ENCODE measurements at places on chromosomes 4 and X.

- DNase-seq: no peak
These were observed 56.9 kb upstream of the SPIN4 start for GRCh38 chrX:63408050-63408449.

DNA sequence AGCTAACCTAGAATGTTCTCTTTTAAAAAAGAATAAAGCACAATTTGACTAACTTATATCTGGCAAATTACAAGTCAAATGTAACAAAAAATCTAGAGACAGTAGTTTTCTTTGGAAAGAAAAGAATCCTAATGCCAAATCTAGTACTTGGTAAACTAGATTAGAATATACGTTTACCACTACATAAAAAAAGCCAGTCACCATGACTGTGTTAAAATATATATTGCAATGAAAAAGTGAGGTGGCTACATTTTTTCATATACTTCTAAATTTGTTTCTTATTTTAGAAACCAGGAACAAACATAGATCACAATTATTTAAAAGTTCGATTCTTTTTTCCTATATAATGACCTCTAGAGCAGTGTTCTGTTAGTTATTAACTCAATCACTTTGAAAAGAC lies 29.6 kb upstream of the PPA2 start:
- no peak for DNase-seq

GRCh38 chr4:158769175-158769921 lies 522 bp downstream of the FNIP2 start:
- peak; percentile 13 for DNase-seq

DNA sequence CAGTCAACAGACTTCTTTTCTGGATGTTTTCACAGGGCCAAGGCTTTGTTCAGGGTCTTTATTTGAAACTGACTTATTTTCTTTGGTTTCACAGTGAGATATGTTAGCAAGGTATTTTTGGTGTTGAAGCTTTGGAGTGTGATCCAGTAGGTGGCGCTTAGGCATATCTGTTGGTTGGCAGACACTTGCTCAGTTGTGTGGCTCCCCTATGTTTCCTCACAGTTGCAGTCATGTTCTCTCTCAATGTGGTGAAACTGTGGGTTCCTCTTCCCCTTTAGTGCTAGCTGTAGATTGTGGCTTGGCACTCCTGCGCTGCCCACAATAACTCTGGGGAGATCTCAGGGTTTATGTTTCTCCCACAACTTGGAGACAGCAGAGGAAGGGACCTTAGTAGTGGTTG lies 460.8 kb downstream of the SLITRK2 start:
- DNase-seq: no peak

GRCh38 chr4:85557016-85557901 lies 82.3 kb downstream of the ARHGAP24 start:
- DNase-seq: no peak

DNA sequence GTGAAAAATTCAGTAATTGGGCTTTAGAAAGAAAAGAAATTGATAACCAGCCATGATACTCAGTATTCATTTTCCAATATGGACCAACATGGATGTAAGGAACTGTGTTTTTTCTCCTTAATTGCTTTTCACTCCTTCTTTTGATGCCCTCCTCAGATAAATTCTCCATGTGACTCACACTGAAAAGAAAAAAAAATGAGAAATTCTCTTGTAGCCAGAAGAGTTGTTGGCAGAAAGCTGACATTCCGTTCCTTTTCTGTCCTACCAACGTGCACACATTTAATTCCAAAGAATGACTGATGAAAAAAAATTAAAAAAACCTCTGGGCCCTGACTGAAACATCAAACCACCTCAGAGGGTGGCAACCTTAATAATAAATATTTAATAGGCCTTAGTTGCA lies 153.1 kb downstream of the AMELX start:
- no peak for DNase-seq

GRCh38 chr4:183304067-183304466 lies 16.0 kb downstream of the CLDN22 start:
- DNase-seq: no peak

GRCh38 chr4:82017680-82018079 lies 356.1 kb downstream of the HNRNPD start:
- no peak for DNase-seq

DNA sequence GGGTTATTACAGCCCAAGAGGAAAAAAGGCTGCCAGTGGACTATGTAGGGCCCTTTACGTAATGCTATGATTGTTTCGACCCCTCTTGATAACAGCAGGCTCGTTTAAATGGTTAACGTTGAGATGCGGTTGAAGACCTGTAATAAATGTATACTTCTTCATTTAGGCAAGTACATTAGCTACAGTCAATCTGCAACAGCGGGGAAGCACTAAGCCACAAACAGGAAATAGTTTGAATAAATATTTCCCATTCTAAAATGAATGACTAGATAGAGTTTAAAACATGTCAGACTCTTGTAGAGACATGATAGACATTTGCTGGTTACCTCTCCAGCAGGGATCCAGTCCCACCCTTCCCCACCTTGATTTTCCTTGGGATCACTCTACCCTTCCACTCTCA lies 38.1 kb upstream of the STIM2 start:
- DNase-seq: no peak

DNA sequence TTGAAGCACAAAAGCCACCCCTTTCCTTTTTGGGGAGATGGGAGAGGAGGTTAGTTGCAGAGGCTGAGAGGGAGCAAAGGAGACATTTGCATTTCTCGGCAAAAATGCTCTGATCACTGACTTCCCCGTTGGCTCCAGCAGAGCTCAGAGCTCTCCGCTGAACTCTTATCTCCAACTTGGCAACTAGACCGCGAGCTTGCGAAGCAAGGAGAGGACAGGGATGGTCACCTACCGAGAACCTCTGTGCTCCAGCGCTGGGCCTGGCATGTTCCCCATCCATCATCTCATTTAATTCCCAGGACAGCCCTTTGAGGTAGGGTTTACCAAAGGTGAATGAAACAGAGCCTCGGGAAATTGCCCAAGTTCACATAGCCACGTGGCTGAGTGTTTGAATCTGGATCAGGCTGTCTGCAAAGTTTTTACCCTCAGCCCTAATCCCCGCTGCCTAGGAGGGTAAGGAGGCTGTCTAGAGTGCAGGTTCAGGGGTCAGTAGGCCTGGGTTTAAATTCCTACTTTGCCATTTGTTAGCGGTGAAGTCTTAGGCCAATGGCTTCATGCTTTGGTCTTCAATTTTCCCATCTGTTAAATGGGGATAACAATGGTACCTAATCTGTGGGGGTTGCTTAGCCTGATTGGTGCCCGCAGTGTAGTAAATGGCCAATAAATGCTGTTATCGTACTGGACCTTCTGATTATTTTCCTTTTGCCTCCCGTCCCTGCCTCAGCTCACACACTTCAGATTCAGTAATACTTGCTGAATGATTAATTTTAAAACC lies 3.8 kb upstream of the CITED1 start:
- no peak for DNase-seq

DNA sequence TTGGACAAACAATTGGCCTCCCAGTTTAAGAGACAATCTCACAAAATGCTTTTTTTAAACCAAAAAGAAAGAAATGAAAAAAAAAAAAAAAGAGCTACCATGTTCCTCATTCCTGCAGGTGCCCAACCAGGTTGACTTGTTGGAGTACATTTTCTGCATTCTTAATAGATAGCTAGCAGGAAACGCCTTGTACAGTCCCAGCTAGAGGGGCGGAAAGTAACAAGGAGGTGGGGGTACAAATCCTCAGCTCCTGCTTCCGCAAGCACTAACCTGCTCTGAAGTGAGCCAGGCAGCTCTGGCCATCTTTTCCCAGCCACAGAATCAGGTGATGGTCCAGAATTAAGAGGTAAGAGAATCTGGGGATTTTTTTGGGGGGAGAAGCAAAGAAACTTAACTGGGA lies at the start of gene VGLL1:
VGLL1 (plus strand) TSS at position 265 of the 400 bp plus-strand sequence. CDS start 3,806 bp downstream, outside the sequence.
- DNase-seq: no peak

GRCh38 chr4:23782778-23783437 lies 106.9 kb downstream of the PPARGC1A start:
- no peak for DNase-seq

DNA sequence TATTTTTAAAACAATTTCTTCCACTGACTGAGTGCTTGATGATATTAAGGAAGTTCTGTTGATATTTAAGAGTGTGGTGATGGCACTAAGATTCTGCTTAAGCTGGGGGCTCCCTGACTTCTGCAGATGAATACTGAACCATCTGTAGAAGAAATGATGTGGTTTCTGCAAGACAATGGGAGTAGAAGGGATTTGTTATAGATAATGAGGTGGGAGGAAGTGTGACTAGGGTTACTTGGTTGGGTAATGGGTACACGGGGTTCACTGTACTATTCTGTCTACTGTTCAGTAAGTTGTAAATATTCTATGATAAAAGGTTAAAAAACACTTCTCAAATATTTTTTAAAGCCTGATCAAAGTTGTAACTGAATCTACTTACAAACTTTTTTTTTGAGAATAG lies 60.9 kb upstream of the TXK start:
- DNase-seq: no peak

- no peak for DNase-seq
These were observed 62.4 kb downstream of the RPS6KA3 start for GRCh38 chrX:20204351-20204750.

DNA sequence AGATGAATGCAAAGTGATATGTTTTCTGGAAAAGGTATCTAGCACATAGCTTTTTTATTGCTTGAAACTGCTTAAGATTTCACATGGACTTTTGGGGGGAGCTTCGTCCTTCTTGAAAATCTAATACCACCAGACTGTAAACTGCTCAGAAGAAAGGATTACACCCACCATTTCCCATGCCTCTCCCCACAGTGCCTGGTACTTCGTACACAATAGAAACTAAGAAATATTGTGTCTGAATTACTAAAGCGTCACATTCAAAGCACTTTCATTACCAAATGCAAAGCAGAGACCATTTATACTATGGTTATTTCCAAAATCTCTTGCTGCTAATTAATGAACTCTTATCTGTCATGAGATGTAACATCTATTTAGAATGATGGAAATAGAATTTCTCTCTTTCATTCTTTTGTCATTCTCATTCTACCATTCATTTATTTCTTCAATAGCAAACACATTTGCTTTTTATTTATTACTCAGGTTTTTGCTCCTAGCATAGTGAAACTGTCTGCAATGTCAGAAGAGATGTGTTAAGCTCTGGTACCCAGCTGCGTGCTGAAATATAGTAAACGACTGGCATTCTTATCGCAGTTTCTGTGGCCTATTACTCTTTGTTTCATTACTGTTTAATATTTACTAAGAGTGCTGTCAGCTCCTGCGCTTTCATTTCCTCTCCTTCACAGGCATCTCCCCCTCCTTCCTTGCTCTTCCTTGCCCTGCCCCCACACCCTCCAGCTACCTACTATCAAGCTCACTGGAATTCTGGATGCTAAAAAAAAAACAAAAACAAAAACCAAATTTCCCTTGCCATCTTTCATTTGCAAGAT lies 51.4 kb upstream of the RAPGEF2 start:
- DNase-seq: no peak

DNA sequence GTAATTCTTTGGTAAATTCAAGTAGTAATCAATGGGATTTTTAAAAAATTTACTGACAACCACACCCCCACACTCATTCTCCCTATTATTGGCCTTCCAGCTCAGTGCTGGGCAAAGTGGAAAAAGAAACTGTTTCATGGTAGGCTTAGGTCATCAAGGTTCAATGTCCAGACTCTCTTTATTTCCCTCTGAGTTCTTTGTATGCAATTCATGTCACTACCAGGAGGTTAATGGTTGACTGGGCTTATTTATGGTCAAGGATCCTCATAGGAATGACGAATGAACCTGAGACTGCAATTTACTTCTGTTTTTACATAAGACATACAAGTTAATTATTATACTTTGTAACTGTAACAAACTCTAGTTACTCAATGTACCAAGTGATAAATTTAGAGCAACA lies 403.2 kb downstream of the KLHL13 start:
- DNase-seq: no peak

- no peak for DNase-seq
These were observed 56.3 kb downstream of the MSN start for GRCh38 chrX:65723706-65724105.

- no peak for DNase-seq
These were observed 300.6 kb upstream of the SPANXN1 start for GRCh38 chrX:144946666-144947065.

DNA sequence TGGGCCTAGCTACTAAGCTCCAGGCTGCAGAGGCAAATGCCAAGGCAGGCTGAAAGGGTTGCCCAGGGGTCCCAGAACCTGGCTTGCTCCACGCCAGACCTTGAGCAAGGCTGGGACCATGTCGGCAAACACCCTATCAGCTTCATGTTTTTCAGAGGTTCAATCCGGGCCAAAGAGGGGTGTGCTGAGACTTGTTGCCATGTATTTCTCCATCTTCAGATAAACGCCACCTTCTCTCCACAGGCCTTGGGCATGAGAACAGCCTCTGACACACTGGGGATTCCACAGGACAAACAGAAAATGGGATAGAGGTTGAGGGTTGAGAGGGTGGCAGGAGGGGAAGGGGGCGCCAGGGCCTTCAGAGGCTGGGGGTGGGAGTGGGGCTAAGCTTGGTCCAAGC lies 8.6 kb downstream of the PJA1 start:
- DNase-seq: no peak

DNA sequence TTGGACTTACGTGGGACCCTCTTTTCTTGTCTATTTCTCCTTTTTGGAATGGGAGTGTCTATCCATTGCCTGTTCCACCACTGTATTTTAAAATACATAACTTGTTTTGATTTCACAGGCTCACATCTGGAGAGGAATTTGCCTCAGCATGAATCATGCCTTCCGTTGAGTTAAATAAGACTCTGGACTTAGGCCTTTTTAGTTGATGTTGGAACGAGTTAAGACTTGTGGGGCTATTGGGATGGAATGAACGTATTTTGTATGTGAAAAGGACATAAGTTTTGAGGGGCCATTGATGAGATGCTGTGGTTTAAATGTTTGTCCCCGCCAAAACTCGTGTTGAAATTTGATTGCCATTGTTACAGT lies 66.2 kb downstream of the BEX3 start:
- no peak for DNase-seq

DNA sequence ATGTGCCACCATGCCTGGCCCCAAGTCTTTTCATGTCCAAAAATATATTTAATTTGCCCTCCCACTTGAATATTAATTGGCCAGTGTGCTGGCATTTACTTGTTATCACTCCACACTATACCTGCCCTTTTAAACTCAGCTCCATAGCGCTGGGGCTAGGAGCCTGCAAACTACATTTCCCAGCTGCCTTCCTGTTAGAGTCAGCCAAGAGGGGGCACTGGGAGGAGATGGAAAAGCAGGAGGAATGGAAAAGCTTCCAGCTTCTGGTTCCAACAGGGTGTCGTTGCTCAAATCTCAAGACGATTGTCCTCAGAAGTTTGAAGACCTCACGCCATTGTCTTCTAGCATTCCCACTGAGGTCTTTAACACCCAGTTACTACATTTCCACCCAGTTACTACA lies 315.5 kb downstream of the BCOR start:
- DNase-seq: no peak

- DNase-seq: no peak
These were observed 444.7 kb downstream of the IQCM start for GRCh38 chr4:149370785-149371420.

- no peak for DNase-seq
These were observed 156.8 kb upstream of the RASGEF1B start for GRCh38 chr4:81628489-81628888.

GRCh38 chr4:54268151-54268550 lies 39.1 kb downstream of the PDGFRA start:
- no peak for DNase-seq

Data from stimulated activated CD8-positive, alpha-beta memory T cell treated with anti-CD3 and anti-CD28 coated beads, Interleukin-15, amount 100 ng/mL, for 24 hours (primary cell).